ENCODE measurements at places on chromosomes 12 and 14.

- DNase-seq, result no peak
These were observed 69.9 kb upstream of the C14orf180 start for GRCh38 chr14:104509673-104510072.

GRCh38 chr12:131454418-131455217 lies 256.3 kb upstream of the SFSWAP start:
- no peak for DNase-seq

DNA sequence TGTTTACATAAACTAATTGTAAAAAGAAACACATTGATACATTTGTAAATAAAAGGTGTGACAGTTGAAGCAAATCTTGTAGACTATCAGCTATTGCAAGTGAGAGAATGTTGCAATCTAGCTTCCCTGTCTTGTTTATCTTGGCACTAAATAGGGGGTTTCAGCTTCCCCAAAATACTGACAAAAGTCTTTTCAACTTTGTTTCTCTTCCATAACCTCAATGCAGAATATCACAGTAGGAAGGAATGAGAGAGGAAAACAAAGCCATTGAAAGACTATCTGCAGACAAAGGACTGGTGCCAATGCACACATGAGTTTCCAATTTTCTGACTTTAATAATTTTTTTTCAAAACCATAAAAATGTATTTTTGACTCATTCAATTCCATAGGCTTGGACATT lies 886.2 kb upstream of the MGAT4C start:
- DNase-seq, result no peak

GRCh38 chr14:97921296-97921695 lies 1124.1 kb downstream of the VRK1 start:
- DNase-seq, result no peak

DNA sequence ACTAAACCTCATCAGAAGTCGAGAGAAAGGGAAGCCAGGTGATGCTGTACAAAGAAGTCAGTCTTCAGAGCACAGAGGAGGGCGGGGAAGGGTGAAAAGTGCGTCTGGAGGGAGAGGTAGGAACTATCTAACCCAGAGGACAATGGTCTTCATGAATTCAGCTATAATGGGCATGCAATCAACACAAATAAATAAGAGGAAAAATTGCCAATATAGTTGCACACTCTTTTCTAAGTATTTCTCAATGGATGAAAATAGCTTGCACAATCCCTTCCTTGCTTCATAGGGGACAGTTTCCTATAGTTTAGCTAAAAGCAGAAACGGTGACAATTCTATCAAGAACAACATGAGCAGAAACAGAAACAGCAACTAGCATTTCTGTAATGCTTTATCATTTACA lies 931.2 kb downstream of the AACS start:
- DNase-seq, result no peak

GRCh38 chr12:49031573-49032161 lies 13.1 kb upstream of the PRKAG1 start:
- DNase-seq, result no peak

- no peak for DNase-seq
These were observed 16.7 kb downstream of the TMEM19 start for GRCh38 chr12:71702590-71702989.

All from NCI-H1417 treated with DMSO at 0.1 percent for 48 hours (cell line).